ENCODE measurements at places on chromosomes 1 and 21.

GRCh38 chr1:48767975-48768510, 8.6 kb downstream of the BEND5 start:
- DNase-seq, result no peak

DNA sequence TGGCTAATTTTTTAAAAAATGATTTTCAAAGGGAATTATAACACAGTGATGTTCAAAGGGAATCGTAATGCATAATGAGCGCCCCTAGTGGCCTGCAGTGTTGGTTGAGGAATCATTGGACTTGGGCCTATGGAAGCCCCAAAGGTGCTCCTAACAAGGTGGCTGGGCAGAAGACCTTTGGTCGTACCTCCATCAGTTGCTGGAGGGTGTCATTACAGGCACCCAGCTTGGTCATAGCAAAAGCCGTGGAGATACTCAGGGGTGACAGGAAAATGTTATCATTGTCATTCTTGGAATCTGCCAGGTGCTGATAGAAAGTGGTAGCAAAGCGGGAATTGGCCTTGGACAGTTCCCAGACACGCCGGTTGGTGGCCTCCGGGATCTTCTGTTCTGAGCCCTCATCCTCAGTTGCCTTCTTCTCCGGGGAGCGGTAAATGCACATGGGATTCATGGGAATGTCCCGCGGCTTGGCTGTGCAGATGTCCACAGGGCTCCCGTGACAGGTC, 2.7 kb downstream of the SERPINC1 start:
- DNase-seq, result peak; percentile 6

DNA sequence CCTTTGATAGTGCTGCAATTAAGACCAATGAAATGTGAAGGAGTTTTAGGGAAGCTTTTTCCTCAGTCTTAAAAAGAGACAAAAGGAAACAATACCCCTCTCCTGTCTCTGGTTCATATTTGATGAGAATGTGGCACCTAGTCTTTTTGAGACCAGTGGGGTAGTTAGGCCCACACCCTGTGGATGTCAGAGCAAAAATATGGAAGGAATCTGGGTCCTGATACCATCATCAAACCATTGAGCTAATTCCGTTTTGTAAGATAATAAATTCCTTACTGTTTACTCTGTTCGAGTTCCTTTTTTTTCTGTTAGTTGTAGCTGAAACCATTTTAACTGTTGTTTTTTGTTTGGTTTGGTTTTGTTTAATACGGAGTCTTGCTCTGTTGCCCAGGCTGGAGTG, 33.3 kb downstream of the PTPRC start:
- no peak for DNase-seq

GRCh38 chr1:53585129-53585528, 125.9 kb downstream of the DMRTB1 start:
- no peak for DNase-seq

DNA sequence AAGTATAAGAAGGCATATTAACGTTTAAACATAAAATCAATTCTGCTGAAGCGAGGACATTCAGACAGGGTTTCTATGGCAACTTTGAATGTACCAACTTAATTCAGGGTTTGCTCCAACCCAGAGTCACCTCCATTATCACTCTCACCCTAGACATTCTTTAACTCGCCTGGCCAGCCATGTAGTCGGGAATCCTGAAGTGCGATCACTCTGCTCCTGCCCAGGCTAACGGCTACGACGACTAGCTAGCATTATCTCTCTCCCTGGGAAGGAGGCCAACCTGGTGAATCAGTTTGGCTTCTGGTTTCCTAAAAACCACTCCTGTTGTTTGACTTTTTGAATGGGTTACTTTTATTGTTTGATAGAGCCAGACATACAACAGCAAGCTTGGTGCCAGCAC, 38.9 kb upstream of the ZBTB18 start:
- no peak for DNase-seq

DNA sequence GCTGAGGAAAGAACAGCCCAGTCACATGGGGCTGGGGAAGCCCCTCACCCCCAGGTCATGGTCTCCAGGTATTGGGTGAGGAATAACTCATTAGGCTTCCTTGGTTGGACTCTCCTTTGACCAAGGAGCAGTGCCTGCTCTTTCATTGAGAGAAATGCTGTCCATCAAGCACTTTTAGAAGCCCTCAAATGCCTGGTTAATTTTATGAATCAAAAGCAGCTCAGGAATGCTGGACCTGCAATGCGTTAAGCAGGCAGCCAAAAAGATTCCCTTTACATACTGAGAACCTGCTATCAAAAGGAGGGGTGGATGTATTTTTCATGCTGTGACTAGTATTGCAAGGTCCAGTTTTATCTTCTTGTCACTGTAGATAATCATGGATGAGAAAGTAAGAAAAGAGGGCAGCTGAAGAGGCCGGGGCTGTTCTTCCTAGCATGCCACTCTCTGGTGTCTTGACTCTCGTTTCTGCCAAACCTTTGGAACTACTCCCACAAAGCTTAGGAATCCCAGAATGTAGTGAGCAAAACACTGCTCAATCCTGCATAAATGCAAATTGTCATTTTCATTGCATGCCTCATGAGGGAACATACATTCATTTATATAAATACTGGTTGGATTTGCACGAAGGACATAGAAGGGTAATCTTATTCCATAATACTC, 2.1 kb upstream of the CD58 start:
- no peak for DNase-seq

- no peak for DNase-seq
Observed at GRCh38 chr21:19026911-19027310, 623.3 kb upstream of the TMPRSS15 start.

GRCh38 chr1:221087919-221088318, 208.7 kb downstream of the HLX start:
- DNase-seq, result no peak

DNA sequence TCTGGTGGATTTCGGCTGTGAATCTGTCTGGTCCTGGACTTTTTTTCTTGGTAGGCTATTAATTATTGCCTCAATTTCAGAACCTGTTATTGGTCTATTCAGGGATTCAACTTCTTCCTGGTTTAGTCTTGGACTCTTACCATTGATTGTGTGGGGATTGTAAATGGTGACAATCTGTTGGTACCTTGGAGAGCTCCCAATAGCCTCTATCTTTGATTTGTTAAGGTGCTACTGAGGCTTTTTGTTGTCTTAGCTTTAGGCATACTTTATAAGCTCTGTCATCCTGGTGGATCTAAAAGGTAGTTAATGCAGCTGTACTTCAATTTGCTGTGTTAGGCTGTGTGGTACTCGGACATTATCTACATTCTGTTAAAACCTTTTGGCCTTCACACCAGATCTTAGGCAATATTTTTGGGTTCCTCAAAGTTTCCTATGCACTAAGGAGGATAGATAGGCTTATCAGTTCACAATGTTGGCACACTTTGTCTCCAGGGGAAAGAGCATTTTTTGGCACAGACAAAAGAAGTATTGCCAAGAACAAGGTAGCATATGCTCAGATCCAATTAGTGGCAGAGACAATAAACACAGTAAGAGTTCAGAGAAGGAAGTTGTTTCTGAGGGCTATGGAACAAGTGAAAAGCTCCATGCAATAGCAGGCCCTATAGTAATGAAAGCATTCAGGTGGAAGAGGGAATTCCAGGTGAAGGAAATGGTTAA, 230.4 kb downstream of the PDE4B start:
- DNase-seq, result no peak

GRCh38 chr1:153190373-153190772, 12.9 kb upstream of the LELP1 start:
- peak; percentile 20 for DNase-seq

GRCh38 chr1:76066394-76066793, 8.2 kb upstream of the ST6GALNAC3 start:
- no peak for DNase-seq

- DNase-seq, result no peak
Observed at GRCh38 chr1:42860339-42861013, 14.1 kb downstream of the ZNF691 start.

DNA sequence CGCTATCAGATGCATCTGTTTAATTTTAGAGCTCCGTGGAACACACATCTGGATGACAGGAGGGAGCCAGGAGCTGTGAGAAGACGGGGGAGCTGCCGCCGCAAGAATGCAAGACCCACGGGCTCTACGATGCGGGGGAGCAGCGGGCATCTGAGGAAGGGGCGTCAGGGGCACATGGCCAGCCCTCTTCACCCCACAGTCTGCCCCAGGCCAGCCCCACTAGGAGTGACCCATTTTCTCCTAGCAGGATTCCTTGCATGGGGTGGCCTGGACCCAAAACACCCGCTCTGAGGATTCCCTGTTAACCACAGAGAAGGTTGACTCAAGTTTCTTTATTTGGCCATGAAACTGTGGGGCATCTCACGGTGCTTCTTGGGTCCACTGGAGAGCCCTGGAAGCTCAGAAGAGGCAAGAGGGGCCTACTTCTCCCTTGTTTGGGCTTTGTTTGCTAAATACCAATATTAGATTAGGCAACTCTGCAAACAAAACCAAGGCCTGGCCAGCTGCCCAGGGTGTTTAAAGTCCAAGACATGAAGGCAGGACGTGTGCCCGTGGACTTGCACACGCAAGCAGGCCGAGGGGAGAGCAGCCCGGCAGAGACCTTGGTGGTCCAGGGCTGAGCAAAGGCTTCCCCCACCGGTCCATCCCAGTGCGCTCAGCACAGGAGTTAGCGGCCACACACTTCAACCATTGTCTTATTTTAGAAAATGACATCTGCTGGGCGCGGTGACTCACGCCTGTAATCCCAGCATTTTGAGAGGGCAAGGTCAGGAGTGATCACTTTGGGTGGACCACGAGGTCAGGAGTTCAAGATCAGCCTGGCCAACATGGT, 89.8 kb downstream of the DHRS3 start:
- DNase-seq, result peak; percentile 34

GRCh38 chr1:229296541-229296941, 25.6 kb downstream of the RAB4A start:
- no peak for DNase-seq

- no peak for DNase-seq
Observed at GRCh38 chr1:5828308-5828935, 163.8 kb downstream of the NPHP4 start.

GRCh38 chr1:202357506-202357905, 9.0 kb downstream of the PPP1R12B start:
- DNase-seq, result no peak

GRCh38 chr1:36150296-36151133, 1.2 kb upstream of the TRAPPC3 start:
- DNase-seq, result peak; percentile 87

GRCh38 chr21:34890724-34891612, 158.1 kb downstream of the RUNX1 start:
- no peak for DNase-seq

DNA sequence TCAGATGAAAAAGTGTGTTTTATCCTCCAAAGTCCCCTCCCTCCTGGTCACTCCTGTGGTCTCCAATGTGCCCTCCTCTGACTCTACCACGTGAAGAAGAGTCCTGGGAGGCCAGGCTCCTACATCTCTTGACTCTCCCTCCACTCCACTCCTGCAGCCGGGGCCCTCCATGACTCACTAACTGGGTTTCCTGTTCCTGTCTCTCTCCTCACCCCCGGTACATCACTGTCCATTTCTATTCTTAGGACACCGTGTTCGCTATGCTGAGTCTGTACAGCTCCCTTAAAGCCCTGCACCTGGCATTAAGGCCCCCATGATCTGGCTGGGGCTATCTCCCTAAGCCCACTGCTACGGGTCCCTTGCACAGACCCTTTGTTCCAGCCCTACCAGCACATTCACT, 93.4 kb downstream of the BCAR3 start:
- no peak for DNase-seq

- peak; percentile 95 for DNase-seq
Observed at GRCh38 chr1:201582705-201583442, 43.9 kb downstream of the NAV1 start.

- no peak for DNase-seq
Observed at GRCh38 chr1:182589520-182589919, 464 bp upstream of the RNASEL start.

DNA sequence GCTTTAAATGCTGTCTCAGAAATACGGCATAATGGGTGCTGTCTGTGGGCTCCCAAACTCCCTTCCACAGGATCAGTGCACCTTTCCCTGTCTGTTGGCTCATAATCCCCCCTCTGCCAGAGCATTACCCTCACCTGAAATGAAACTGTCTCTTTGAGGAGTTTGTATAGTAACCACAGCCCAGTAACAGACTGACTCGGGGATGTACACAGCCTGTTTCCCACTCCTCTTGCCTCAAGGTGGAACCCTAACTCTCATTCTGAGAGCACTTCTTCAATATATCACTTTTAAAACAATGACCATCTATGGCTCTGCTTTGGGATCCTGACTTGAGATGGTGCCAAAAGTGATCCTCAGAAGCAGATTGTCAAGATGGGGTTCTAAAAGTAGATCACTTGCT, 332.5 kb downstream of the AMY1C start:
- no peak for DNase-seq

- no peak for DNase-seq
Observed at GRCh38 chr1:62991152-62991551, 207.2 kb downstream of the ATG4C start.

DNA sequence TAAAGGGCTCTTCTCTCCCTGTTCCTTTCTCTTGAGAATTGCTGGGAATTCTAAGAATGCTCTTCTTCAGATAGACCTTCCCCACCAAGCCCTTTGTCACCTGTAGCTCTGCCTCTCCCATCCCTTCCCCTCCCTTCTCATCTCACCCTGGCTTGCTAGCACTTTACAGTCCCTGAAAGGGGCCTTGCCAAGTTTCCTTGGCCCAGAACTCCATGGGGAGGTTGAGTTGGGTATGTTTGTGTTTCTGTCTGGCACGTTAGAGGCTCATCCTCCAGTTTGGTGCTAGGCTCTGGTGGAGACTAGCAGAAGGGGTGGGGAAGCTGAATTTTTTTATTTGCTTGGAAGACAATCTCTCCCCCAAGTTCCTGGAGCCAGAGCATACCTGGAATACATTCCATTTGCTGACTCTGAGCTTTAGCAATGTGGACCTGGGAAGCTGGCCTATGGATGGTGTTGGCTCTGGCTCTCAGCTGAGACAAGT, 4.9 kb downstream of the CGN start:
- no peak for DNase-seq

DNA sequence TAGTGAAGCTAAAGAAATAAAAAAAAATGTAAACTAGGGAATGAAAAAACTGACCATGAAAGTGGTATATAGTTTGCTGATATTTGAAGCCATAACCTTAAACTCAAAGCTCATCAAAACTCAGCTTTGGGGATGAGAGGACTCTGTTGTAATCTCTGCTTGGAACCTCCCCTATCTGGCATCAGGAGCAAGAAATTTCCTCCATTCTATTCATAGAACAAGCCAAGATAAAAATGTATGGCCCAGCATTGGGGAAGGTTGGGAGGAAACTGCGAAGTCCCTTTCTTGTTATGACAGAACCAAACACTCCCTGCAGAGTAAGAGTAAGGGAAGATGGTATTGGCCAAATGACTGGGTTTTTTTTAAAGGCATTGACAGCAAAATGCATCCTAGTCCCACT, 35.6 kb downstream of the MCOLN2 start:
- no peak for DNase-seq

GRCh38 chr1:185297982-185298381, 19.1 kb downstream of the IVNS1ABP start:
- DNase-seq, result no peak

DNA sequence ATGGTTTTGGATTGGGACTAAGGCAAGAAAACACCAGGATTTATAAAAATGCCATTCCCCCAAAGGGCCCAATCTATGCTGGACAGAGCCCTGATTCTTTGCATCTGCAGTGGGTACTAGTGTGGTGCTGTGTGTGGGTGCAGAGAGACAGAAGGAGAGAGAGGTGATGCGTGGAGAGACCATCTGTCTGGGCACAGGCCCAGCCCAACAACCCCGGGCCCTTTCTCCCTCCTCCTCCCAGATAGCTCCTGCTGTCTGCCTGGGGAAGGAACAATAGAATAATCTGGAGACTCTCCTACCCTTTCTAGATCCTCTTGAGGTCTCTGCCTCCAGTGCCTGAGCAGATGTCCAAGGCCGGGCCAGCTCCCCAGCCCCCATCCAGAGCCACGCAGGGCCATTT, 15.1 kb downstream of the KIAA1614 start:
- no peak for DNase-seq

- no peak for DNase-seq
Observed at GRCh38 chr1:161017756-161018630, 3.0 kb downstream of the F11R start.
